ENCODE measurements at places on chromosomes 12 and 14.

GRCh38 chr12:127170226-127171180 lies 1096.5 kb upstream of the TMEM132C start:
- no peak for DNase-seq

DNA sequence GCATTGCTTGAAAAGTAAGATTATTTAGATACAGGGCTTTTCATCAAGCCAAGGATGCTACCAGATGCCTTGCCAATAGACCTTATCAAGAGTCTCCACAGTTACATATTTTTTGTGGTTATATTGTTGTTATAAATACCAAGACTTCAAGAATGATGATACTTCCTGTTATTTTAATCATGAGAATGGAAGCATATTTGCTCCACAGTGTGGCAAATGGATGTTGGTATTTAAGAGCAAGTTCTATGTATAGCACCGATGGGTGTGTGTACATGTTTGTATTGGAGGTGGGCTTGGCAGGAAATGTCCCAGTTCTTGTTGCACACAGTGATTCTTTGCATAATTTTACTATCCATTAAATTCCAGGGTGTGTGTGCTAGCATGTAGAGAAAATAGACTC lies 4.4 kb upstream of the NID2 start:
- DNase-seq, result no peak

GRCh38 chr12:79486154-79486553 lies 204.6 kb downstream of the PAWR start:
- DNase-seq, result no peak

- DNase-seq, result no peak
Observed at GRCh38 chr14:64868841-64869240, 10.9 kb downstream of the SPTB start.

GRCh38 chr14:77024171-77024691 lies 4.3 kb downstream of the IRF2BPL start:
- DNase-seq, result no peak

GRCh38 chr12:95102916-95103671 lies 29.7 kb upstream of the NR2C1 start:
- DNase-seq, result no peak

DNA sequence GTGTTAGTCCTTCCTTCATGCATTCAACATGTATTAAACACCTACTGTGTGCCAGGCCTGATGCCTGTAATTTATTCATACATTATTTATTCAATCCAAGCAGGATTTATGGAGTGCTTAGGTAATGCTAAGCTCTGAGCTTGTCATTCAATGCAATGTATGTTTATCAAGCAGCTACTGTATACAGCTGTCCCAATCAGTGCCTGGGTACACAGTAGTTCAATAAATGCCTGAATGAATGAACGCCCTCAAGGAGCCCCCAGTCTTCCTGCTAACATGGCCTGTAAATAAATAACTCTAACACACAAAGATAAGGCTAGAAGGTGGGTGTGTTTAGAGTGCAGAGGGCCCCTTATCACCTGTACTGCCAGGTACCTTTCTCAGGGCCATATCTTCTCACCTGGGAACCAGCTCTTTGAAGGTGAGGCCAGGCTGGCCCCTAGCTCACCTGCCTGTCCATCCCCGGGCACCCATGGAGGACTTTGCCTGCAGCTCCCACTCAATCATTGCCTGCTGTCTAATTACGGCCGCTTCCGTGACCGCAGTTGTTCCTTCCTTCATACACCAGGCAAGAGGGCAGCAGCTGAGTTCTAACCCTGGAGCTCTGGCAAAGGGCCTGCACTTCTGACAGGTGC lies 20.0 kb upstream of the KDM2B start:
- no peak for DNase-seq

- no peak for DNase-seq
Observed at GRCh38 chr12:68727776-68728175, 18.2 kb upstream of the SLC35E3 start.

- DNase-seq, result no peak
Observed at GRCh38 chr12:66166561-66166960, 3.2 kb downstream of the TMBIM4 start.

DNA sequence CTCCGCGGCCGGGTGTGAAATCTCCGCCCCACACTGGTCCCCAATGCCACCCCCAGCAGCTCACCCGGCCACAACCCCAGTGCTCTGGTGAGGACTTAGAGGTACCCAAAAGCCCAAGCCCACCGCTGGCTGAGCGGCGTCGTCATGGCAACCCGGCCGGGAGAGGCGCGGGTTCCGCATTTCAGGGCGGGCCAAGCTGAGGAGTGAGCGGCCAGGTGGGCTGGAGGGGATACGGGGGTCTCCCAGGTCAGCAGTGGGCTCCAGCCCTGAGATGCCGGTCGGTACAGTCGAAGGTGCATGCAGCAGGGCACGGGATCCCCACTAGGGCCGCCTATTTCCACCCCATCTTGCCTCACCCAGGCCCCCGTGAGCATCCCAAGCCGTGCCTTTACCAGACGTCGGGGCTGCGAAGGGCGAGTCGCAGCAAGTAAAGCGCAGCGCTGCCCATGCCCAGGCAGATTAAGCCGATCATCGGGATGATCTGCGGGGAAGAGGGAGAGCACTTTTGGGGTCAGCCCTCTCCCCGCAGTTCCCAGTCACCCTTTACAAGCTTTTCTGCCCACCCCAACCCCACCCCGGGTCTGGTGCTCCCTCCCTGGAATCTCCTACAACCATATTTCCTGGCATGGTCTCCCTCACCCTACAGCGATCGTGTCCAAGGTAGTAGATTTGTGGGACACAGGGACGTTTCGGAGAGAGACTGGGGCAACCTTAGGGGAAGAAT lies 6.9 kb downstream of the SHMT2 start:
- DNase-seq, result no peak

DNA sequence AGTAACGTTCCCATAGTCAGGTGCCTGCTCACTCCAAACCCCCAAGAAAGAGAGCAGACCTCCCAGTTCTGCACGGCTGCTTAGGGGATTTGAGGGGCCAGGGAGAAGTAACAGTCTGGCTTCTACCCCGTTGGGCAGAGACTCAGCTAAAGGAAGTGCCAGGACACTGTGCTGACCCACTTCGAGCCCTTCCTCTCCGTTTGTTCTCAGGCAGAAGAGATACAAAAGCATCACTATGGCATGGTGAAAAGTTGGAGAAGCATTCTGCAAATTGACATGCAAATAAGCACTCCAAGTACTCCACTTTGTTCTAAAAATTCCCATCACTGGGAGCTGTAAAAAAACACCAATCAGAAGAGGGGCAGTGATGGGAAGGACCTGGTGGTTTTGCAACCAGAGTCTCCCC lies 239.1 kb downstream of the EGLN3 start:
- no peak for DNase-seq

- DNase-seq, result no peak
Observed at GRCh38 chr12:132544498-132544897, 54.5 kb downstream of the FBRSL1 start.

DNA sequence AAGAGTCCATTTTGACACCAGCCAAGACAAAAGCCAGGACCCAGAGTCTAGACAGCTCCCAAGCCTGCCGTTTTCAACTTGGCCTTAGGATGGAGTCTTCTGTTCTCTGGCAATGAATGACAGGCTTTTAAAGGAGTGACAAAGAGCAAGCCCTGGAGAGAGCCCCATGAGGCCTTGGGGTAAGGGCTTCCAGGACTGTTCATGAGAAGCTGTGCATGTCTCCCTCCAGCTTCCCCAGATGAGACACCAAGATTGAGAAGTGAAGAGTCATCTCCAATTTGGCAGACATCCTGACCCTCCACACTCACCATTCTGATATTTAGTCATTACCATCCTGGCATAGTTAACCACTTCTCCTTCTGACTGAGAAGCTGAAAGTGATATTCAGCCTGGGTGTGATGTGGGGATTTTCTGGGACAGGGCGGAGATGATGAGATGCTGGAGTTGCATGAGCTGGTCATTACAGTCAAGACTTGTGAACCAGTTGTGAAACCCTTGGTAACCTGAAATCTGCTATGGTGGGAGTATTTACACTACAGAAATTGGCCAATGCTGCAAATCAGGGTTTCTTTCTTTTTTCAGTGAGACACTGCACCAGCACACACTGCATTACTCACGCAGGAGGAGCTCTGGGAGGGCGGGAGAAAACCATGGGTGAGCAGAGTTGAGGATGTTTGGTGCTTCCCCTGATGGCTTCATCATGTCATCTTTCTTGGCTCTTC lies 77.8 kb downstream of the VCPKMT start:
- no peak for DNase-seq

DNA sequence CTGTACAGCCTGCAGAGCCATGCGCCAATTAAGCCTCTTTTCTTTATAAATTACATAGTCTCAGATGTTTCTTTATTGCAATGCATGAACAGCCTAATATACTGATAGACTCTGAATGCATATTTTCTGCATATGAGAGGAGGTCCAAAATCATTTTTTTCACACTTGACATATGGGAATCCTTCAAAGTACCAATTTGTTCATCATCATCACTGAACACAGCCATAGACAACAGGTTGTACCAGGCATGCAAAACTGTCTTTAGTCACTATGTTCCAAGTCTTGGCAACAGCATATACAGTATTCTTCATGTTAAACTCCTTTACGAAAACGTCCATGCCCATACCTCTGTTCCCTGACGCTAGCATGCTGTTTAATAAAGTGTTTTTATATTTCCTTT lies 470.7 kb upstream of the GARIN6 start:
- no peak for DNase-seq

DNA sequence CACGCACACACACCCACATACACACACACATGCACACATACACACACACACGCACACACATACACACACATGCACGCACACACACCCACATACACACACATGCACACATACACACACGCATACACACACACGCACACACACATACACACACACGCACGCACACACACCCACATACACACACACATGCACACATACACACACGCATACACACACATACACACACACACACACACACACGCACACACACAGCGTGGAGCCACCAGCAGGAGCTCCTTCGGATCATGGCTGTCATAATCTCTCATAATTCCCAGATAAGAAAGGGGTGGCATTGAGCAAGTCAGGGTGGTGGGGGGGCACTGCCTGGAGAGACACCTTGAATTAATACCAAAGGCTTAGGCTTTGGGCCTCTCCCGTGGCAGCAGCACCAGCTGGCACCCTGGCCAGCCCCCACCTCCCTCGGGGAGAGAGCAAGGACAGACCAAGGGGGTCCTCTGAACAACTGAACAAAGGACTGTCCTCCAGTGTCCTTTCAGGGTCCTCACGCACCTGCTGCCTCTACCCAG lies 21.9 kb downstream of the ANO2 start:
- DNase-seq, result no peak

GRCh38 chr12:9673404-9674225 lies 4.1 kb downstream of the CLEC2D start:
- DNase-seq, result peak; percentile 64

GRCh38 chr14:75578786-75579337 lies 442 bp downstream of the FLVCR2 start:
- DNase-seq, result peak; percentile 33

DNA sequence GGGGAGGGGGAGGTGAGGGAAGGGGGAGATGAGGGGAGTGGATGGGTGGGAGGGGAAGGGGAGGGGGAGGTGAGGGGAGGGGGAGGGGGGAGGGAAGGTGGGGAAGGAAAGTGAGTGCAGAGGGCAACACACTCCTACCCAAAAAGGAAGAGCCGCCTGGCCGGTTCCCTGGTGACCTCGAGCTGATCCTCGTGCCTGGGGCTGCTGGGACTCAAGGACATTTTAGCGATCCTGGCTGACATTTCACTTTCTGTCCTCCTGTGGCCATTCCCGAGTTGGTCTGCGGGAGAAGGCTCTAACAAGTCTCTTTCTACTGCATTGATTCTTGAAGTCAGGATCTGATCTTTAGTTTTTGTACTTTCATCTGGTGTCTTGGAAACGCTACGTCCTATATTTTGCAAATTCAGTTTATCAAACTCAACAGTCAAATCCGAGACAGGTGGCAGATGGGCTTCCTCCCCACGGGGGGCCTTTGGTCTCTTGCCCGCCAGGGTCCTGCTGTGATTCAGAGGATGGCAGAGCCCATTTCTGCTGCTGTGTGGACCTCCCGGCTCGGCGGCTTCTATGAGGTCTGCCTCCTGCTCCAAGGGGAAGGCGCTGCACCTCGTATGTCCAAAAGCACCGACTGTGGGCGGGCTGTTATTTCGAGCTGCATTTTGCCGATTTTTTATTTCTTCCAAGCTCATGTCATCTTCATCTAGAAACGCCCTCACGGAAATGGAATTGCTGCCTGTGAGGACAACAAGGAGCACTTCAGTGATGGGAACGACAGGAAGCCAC lies 19.1 kb downstream of the PGAM5 start:
- no peak for DNase-seq

GRCh38 chr14:32432813-32433538 lies 103.9 kb downstream of the AKAP6 start:
- DNase-seq, result no peak

GRCh38 chr12:105554223-105554678 lies 223.8 kb downstream of the C12orf75 start:
- no peak for DNase-seq

DNA sequence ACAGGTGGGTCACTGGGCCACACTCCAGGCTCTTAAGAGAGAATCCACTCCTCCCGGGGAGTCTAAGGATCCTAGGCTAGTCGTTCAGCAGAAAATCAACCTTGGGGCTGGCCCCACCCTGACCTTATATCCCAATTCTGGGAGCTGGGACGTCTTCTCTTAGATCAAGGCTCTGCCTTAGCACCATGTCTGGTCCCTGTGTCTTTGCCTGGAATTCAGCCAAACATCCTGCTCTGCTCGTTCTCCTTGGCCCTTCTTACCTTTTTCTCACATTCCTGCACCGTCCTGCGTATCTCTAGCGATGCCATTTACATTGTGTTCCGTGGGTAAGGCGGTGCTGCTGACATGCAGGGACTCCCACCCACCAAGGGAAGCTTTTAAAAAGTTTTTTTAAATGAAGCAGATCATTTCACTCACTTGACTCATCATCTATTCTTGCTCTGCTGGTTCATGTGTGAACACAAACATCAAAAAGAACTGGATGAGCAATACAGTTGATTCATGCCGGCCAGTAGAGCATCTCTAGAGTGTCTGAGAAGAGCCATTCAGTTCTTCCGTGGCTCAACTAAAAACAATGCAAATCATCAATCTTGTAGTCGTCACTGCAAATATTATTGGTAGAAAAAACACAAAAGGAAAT lies 50.2 kb downstream of the KCNK13 start:
- no peak for DNase-seq
